Amygdala (tissue), 56 donors: ENCODE measurements at places on chromosomes 7 and 10.
A peak's percentile ranks its signal among the peaks of the same experiment; 100 is the strongest.

DNA sequence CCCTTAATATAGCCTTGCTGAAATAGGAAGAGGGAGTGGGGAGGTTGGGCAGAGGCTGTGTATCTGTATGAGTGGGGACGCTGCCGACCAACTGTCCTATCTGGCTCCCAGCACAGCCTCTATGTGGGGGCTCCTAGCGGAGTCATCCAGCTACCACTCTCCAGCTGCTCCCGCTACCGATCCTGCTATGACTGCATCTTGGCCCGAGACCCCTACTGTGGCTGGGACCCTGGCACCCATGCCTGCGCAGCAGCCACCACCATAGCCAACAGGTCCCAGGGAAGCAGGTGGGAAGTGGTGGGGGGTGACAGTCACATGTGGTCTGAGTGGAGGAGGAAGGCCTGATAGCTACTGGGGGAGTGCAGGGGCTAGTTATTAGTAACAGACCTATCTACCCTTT is 6.6 kb downstream of the MRPL43 start:
- no peak for DNase-seq

DNA sequence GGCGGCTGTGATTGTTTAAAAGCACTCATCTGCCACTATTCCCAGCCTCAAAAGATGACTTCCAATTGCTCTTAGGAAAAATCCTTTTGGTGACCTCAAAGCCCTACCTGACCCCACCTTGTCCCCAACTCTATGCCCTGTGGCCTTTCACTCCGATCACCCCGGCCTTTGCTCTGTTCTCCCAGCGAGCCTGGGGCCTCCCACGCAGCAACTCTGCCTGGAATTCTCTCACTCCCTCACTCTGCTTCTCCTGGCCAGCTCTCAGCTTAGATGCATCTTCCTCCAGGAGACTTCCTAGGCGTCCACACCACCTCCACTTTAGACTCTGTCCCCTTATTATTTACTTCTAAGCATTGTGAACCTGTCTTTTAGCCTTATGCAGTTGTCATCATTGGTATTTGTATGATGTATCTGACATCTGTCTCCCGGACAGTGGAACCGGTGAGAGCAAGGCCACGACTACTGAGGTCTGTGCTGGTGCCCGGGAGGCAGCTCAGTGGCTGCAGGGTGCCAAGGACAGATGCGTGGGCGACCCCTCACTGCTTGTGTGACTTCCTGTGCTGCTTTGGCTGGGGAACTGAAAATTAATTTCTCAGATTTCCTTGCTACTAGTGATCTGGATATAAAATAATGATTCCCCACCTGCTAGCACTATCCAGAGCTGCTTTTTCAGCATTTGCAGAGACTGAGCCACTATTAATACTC is 63.0 kb downstream of the PIP4K2A start:
- no peak for DNase-seq

DNA sequence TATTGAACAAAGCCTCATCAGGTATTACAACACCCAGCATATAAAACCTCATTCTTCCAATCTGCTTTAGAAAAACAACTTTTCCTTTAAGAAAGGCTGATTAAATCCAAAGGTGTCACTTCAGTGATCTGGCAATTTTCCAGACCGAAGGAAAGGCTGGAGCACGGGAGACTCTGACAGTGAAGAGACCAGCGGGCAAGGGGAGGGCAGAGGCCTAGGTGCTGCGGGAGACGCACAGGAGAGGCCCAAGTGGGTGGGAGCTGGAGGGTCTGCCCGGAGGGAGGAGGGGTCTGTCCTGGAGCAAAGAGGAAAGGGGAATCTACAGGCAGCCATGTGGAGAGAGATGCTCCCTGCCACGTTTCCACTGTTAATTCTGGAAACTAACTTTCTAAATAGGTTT is 24.3 kb upstream of the PPP2R2D start:
- no peak for DNase-seq

DNA sequence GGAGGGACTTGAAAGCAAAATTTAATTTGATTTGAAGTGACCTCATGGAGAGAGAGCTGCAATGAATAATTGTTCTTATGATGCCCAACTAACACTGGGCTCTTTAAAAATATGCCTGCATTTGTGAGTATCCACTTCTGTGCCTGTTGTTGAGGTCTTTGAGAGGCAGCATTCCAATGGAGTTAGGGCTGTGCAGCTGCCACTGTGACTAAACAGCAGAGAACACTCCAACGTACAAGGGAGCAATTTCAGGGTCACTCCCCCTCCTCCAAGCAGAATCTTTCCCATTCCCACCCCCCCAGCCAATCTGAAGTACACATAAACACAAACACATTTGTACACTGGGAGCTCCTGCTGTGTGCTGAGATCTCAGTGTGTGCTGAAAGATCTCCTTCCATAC is 28.0 kb upstream of the GSAP start:
- no peak for DNase-seq

GRCh38 chr7:129951226-129952085 is 1.3 kb downstream of the UBE2H start:
- DNase-seq, result peak; percentile 12

DNA sequence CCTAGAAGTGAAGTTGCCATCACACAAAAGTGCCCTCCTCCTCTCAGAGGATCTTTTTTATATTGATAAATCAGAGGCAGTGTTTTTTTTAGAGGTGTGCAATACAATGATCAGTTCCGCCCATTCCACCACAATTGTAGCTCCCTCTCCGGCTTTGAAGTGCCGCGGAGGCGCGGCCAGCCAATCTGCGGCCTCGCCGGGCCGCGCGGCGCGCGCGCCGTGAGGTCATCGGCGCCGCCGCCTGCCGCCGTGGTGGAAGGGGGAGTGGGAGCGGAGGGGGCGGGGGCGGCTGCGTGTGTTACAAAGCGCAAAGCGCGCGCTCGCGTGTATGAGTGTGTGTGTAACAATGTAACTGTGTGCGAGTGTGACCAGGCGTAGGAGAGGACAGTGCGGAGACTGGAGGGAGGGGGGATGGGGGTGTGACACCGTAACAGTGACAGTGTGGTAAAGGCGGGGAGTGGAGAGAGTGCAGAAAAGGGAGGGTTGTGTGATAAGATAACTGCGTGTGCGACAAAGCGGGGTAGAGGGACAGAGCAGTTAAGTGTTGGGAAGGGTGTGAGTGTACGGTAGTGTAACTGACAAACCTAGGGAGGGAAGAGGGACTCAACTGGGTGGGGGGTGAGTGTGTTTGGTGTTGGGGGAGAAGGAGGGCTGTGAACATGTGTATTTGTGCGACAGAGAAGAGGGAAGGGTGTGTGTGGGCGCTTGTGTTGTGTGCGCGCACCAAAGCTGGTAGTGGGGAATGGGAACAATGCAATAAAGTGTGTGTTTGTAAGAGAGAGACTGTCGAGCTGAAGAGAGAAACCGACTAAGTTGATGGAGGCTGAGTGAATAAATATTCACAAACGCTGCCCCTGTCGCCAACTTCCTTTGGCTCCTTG is at the start of gene SP8:
Gene SP8 (minus strand): TSS at position 108 of the 881 bp plus-strand sequence. CDS start 88 bp downstream, at position 20.
- no peak for DNase-seq

DNA sequence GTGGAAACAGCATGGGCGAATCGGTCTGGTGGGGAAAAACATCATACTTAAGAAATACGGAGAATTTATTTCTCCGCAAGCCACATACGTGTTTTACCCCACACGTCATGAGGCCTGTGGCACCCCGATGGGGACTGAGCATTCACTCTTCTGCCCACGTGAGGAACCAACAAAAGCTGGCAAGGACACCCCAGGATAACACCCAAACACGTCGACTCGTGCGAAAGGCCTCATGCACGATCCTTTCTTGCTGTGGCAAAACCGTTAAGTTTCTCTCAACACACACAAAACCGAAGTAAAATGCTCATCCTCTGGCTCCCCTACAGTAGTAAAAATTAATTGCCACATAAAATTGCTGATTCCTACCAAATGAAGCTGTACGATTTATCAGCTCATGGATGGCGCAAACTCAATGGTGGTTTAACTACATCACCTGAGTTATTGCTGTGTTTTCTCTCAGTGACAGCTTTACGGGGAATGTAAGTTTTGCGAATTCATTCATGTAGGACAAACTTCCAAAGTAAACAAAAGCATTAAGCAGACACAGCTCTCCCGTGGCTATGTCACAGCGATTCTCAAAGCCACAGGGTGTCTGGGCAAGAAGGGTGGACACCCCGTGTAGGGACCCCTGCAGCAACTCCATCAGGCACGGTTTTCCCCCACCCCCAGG is 97.0 kb downstream of the CTBP2 start:
- no peak for DNase-seq

GRCh38 chr7:5681979-5682546 is 99.4 kb downstream of the RNF216 start:
- DNase-seq, result no peak

- DNase-seq, result no peak
Measured at GRCh38 chr10:11529276-11529903, 82.1 kb downstream of the USP6NL start.

DNA sequence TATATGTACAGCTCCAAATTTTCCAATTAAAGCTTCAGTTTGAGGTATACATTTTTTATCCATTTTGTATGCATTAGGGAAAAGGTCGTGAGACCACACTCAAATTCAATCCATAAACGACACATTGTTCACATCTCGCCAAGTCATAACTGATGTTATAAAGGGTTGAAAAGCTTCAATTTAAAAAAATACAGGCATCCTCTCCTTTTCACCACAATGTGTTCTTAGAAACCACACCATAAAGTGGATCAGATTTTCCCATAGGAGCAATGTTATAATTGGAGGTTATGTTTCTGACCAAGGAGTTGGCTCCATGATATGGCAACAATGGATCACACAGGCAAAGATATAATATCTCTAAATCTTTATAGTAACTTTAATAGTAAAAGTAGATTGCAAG is 663.6 kb downstream of the PARD3 start:
- DNase-seq, result no peak

- no peak for DNase-seq
Measured at GRCh38 chr7:54995610-54996363, 23.0 kb upstream of the EGFR start.

DNA sequence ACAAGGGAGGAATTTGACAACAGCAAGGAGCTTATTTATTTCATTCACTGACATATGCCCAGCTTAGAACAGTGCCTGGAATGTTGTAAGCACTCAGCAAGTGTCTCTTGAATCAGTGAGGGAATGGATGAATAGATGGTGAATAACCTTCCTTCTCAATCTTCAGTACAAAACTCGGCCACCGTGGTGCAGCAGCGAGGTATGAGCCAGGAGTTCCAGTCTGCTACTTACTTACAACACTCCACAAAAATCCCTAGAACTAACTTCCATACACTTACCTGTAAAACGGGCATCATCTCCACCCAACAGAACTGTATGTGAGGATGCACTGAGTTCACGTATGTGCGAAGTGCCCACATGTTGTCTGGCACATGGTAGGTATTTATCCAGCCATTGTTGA is 237.4 kb downstream of the WDR11 start:
- no peak for DNase-seq

- no peak for DNase-seq
Measured at GRCh38 chr10:108970016-108970415, 953.3 kb downstream of the XPNPEP1 start.

DNA sequence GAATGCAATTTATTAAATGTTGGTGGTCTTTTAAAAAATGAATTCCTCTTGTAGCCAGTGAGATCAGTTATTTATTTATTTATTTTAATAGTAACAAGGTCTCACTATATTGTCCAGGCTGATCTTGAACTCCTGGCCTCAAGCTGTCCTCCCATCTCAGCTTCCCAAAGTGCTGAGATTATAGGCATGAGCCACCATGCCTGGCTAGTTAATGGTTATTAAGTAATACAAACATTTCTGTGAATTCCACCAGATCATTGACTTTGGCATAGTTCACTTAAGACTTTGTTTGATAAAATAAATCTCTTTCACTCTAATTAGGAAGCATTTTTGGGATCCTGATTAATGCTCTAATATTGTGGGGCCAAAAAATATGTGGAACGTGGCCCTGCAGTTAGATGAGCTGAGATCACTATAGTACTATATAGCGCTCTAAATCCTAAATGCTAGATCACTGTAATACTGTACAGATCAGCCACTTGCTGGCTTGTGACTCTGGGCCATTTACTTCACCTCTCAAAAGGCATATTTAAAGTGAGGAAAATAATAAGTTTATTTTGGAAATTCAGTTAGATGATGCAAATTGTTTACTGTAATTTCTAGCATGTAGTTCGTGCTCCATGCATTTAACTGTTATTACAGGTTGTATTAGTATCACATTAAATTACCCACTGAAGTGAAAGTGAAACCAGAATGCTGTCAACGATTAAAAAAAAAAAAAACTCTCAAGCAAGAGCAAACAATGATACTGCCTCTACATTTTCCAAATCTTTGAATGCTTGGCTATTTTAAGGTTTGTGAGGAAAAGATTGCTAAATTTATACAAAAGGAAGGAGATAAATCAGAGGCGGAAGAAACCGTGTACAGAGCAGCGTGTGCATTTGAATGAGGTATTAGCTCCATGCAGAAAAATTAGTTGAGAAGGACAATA is 15.9 kb upstream of the FAS start:
- DNase-seq, result no peak

DNA sequence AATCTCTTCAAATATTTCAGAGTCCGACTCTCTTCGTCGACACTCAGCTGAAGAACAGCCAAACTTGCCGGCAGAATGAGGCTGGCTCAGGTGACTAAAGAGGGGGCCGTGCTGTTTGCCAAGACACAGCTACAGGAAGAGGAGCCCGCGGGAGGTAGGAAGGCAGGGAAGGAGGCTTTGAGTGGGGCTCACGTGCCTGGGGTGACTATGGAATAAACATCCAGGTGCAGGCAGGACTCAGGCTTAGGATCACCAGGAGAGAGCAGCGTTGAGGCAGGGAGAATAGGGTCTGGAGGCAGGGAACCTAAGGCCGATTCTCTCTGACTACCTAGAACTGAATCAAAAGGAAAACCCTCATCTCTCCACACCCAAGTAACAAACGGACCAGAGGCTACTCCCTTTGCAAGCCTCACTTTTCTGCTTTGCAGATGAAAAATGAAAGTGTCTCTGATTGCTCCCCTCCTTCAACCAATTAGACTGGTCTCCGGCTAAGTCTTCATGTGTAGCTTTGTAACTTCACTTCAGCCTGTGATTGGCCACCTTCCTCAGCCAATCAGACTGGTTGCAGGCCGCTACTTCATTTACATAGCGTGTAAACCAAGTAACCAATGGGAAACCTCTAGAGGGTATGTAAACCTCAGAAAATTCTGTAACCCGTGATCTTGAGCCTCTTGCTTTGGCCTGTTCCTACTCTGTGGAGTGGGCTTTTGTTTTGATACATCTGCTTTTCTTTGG is 19.7 kb upstream of the BNIP3 start:
- no peak for DNase-seq

DNA sequence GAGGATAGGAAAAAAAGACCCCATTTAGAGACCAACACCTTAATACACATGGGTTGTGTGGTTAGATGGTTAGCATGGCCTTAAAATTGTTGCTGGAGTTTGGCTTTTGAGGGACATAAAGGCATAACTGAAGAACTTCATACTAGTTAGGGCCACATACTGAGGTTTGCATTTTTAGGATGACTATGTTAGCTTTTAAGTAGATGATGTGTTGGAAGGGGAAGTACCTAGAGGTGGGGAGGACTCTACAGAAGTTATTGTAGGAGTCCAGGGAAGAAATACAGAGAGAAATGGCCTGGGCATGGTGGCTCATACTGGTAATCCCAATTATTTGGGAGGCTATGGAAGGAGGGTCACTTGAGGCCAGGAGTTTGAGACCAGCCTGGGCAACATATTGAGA is 40.5 kb downstream of the ENTPD1 start:
- DNase-seq, result no peak
